ENCODE measurements at places on chromosomes 16 and 17.

DNA sequence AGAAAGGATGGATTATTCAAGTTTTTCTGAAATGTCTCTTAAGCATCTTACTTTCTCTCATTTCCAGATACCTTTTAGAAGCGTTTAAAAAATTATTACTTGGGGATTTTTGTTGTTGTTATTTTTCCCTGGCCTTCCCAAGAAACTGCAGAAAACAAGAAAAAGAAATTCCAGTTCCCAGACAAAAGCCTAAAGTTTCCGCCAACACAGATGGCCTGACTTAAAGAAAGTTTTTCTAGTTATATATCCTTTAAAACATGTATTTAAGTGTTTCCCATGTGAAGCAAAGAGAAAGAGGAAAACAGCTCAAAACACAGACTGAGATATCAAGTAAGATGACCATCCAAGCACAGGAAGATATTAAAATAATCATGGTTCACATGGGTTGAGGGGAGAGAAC lies 401.7 kb upstream of the MAF start:
- no peak for DNase-seq

- DNase-seq: no peak
Measured at GRCh38 chr17:73482251-73482716, 162.0 kb downstream of the SDK2 start.

GRCh38 chr16:89921702-89922476 lies 1.3 kb upstream of the TUBB3 start:
- DNase-seq: peak; percentile 60

DNA sequence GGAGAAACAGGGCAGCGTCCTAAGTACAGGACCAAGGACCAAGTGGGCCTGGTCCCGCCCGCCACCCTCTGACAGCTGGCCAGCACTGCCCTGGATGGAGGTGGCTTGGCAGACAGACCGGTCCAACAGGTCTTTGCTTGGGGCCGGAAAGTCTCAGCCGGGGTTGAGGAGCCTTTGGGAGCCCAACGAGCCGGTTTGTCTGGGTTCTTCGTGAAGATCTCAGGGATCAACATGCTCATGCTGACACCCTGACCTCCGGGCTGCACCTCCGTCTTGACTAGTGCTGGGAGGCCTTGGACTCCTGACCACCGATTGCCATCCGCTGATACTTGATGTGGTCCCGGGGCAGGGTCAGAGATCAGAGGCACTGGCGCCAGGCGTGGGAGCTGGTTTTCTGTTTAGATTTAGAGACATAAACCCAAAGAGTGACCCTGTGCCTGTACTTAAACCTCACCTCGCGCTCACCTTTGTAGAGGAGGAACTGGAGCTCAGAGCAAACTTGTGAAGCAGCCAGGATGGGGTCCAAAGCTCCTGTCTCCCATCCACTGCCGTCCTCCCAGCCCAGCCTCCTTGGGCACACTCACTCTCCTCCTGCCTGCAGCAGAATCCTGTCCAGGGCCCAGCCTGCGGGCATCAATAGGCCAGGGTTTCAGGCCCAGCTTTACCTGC lies 92.1 kb upstream of the GSE1 start:
- no peak for DNase-seq

- no peak for DNase-seq
Measured at GRCh38 chr17:1939981-1940809, 84.9 kb downstream of the RTN4RL1 start.

All from endothelial cell (in vitro differentiated cells).